ENCODE measurements at places on chromosomes 13 and 19.

- no peak for DNase-seq
Measured at GRCh38 chr13:85333506-85334020, 465.7 kb downstream of the SLITRK6 start.

- DNase-seq: peak; percentile 4
Measured at GRCh38 chr19:39563408-39563807, 23.4 kb upstream of the EID2 start.

GRCh38 chr13:29733147-29733611 is 117.2 kb downstream of the UBL3 start:
- DNase-seq: no peak

GRCh38 chr19:17260842-17261325 is 3.7 kb downstream of the USHBP1 start:
- DNase-seq: peak; percentile 68
